ENCODE measurements at places on chromosomes 11 and 22.

DNA sequence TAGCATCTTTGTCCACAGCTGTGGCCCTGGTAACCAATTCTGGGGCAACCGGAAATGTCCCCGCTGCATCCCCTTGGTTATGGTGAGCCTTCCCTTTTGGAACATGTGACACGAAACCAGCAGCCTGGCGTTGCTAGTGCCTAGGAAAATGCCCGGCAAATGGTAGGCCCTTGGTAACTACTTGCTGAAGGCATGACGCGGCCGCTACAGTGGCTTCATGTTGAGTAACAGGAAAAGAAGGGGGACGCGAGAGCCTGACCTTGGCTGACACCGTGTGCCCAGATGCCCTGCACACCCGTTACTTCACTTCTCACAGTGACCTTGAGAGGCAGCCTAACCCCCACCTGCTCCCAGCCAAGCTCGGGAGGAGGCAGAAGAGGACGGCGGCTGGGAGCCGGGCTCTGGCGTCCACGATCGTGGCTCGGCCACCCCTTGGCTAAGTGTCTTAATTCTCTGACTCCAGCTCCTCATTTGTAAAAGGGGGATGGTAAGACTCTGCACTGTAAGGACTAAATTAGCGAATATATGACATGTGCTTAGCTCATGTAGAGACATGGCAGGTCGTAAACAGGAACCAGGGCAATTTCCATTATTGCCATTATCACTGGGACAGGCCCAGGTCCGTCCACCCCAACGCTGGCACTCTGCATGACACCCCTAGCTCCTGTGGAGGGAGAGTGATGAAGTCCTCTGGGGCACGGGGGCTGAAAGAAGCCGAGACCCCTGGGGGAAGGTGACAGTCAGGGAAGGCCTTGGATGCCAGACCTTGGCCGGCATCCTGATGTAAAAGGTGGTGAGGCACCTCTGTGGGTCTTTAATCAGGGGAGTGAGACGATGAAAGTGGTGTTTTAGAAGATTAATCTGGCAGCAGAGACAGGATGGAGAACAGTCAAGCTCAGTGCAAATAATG, 18.9 kb downstream of the IFT27 start:
- no peak for DNase-seq

GRCh38 chr11:102879801-102880200, 5.0 kb upstream of the MMP12 start:
- DNase-seq, result no peak

GRCh38 chr11:125128450-125128849, 17.0 kb upstream of the TMEM218 start:
- no peak for DNase-seq

DNA sequence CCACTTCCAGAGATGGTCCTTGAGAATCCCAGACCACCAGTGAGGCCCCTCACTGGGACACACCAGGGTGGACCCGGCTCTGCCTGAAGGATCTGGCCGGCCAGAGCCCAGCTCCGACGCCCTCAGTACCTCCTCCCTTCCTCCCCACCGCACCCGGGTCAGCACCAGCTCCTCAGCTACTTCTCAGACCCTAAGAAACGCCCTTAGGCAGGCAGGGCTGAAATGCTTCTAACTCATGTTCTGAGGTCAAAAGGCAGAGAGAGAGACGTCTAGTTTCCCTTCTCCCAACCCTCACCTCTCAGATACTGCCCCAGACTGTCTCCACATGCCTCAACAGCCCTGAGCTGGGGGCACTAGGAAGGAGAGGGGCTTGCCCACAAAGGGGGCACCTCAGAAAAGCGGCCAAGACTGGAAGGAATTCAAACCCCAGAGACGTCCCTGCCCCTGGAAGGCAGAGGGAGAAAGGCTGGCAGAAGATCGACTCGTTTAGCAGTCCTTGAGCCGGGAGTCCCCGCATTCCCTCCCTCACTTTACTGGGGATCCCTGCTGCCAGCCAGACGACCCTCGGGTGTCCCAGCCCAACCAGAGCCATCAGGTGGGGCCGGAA, 539 bp downstream of the USH1C start:
- no peak for DNase-seq

- peak; percentile 95 for DNase-seq
Observed at GRCh38 chr11:77637345-77638165, at the start of gene CLNS1A. Gene CLNS1A, minus strand, starts transcription at chr11:77637794. Its CDS starts 80 bp downstream, at chr11:77637714.

DNA sequence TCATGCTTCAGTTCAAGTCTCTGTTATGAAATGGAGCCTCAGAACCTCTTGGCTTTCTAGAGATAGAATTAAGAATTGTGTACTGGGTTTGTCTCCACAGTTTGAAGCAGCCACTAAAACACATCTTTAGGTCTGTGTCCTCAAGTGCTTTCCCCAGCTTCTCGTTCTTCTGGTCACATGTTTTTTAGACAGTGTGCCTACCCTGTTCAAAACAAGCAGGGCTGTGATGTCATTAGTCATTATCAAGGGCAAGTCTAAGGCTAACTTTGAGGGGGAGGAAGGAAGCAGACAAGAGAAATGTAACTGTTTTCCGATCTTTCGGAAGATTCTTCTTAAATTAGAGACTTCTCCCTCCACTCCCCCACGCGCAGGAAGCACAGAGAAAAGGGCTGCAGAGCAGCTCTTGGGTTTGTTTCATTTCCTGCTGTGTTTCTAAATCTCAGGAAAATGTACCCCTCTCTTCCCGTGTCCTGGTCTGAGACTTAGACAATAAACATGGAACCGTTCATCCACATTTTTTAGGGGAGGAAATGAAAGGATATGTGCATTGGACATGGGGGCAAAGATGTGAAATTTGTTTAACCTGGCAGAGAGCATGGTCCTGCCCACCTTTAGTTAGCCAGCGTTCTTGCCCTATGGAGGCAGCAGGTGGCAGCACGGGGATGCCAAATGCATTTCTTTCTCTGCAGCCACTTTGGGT, 3.1 kb downstream of the AKIP1 start:
- no peak for DNase-seq

- DNase-seq, result no peak
Observed at GRCh38 chr11:86698639-86699038, 26.2 kb upstream of the ME3 start.

GRCh38 chr22:28829358-28830181, 29.2 kb upstream of the XBP1 start:
- DNase-seq, result peak; percentile 93

GRCh38 chr11:30740091-30740490, 153.9 kb upstream of the MPPED2 start:
- DNase-seq, result no peak

GRCh38 chr11:12888525-12889158, 120.5 kb upstream of the RASSF10 start:
- DNase-seq, result peak; percentile 95

DNA sequence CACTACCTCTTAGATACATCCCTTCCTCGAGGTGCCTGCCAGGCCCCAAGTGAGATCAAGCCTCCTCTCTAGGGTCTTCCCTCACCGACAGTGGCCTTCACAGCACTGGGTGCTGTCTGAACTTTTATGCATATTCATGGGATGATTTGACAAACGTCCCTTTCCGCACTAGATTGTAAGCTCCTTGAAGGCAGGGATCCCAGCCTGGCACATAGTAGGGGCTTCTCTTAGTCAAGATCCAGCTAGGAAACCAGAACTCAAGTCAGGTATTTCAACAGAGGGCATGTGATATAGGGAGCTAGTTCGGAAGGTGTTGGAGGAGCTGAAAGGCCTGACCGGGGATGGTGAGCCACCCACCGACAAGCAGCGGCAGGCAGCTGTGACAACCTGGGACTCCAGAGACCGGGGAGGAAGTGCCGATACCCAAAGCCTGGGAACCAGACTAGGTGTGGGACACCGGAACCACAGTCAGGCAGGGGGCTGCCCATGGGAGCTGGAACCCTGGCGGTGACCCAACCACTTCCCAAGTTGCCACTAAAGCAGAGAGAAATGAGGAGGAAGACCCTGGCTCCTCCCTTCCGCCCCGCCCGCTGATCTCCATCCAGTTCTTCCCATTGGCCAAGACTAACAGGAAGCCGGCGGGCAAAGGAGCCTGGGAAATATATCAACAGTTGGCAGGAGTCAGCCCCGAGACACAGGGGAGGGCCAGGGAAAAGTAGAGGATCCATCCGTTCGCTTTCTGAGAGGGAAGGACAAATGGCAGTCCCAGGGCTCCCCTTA, 39.8 kb upstream of the CD82 start:
- no peak for DNase-seq

GRCh38 chr11:38824573-38824972, 2226.5 kb upstream of the RAG2 start:
- DNase-seq, result no peak

DNA sequence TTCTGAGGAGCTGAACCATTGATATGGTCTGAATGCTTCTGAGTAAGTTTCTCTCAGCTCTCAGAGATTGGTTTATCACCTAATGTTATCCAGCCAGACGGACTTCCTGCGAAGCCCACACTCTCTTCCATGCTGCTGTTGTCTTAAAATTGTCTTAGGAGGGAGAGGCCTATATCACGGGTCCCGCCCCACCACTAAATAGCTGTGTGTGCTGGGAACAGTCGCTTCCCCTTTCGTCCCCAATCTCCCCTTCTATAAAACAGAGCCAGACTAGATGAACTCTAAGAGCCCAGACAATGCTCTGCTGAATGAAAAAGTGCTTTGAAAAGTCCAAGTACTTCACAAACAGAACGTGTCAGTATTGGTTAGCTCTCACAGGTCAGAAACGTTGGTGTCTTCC, 81.4 kb upstream of the AKIP1 start:
- DNase-seq, result no peak

- DNase-seq, result no peak
Observed at GRCh38 chr11:34647131-34647530, 26.2 kb downstream of the EHF start.

- DNase-seq, result peak; percentile 74
Observed at GRCh38 chr22:22425783-22426624, 82.5 kb downstream of the ZNF280B start.

DNA sequence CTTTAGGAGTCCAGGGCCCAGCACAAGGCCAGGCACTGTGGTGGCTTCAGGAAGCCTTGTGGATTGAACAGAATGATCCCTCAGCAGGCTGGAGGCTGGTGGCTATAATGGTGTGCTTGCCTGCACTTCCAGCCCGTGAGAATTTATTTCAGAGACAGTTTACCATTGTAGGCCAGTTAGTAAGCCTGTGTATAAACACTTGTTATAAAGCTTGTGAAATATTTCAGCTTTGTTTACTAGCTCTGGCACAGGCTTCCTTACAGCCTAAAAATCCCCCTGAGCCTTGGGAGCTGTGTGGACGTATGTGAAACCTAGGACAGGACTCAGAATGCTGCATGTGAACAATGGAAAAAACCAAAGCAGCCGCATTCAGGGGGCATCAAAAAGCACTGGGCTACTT, 26.6 kb upstream of the ACER3 start:
- no peak for DNase-seq

GRCh38 chr11:77167111-77167626, 39.1 kb downstream of the MYO7A start:
- DNase-seq, result no peak

GRCh38 chr11:7332962-7333361, 81.3 kb downstream of the SYT9 start:
- DNase-seq, result peak; percentile 12
